ENCODE measurements at places on chromosomes 1 and 21.

GRCh38 chr1:95263450-95263849 lies 29.4 kb downstream of the RWDD3 start:
- no peak for DNase-seq

- DNase-seq, result no peak
Measured at GRCh38 chr1:202127836-202128622, 5.3 kb downstream of the GPR37L1 start.

GRCh38 chr1:85718678-85719340 lies 10.6 kb upstream of the ZNHIT6 start:
- no peak for DNase-seq

- DNase-seq, result no peak
Measured at GRCh38 chr1:178237121-178237520, 143.2 kb downstream of the RASAL2 start.

- no peak for DNase-seq
Measured at GRCh38 chr1:201783058-201783457, 45.9 kb upstream of the IPO9 start.

- DNase-seq, result no peak
Measured at GRCh38 chr1:228092342-228093049, 10.0 kb downstream of the ARF1 start.

GRCh38 chr1:36515315-36516138 lies 32.8 kb upstream of the CSF3R start:
- DNase-seq, result no peak

DNA sequence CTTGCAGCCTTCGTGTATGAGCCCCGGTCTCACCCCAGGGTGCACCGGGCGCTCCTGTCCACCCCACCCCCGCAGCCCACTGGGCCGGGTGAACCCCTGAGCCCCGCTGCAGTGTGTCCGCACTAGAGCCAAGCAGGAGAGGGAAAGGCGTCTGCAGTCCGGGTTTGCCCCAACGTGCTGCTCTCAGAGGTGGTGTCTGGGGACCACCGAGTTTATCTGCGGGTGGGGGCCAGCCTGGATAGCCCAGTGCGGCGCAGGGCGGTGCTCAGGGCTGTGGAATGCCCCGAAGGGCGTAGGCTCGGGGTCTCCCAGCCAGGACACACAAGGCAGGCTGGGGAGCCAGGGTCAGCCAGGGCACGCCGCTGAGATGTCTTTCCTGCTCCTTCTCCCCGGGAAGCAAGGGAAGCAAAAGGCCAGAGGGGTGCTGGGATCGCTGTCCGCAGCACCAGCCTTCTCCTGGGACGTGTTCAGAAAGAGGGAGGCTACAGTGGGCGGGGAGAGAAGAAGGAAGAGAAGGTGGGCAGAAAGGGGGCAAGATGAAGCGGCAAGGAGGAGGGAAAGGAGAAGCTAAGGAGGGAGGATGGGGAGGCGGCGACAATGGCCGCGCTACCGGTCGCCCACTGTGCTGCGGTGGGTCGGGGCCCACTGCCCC lies 56.6 kb downstream of the MAB21L3 start:
- DNase-seq, result no peak

DNA sequence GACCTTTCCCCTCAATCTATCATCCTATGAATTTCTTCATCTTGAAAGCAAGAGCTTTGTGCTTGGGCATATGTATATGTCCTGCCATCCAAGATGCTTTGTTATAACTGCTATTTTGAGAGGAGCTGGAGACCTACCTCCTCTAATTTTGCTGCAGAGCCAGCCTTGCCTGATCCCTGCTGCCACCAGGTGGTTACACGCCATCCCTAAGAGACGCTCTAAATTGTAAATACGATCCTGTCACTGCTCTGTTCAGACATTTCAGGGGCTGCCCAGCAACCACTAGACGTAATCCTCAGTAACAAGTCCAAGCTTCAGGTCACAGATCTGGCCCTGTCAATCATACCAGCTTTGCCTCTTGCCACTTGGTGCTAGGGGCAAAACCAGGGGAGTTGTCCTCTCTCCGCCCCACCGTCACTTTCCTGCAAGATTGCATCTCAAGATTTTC lies 32.9 kb downstream of the GPA33 start:
- no peak for DNase-seq
